ENCODE measurements at places on chromosomes 6 and 20.

DNA sequence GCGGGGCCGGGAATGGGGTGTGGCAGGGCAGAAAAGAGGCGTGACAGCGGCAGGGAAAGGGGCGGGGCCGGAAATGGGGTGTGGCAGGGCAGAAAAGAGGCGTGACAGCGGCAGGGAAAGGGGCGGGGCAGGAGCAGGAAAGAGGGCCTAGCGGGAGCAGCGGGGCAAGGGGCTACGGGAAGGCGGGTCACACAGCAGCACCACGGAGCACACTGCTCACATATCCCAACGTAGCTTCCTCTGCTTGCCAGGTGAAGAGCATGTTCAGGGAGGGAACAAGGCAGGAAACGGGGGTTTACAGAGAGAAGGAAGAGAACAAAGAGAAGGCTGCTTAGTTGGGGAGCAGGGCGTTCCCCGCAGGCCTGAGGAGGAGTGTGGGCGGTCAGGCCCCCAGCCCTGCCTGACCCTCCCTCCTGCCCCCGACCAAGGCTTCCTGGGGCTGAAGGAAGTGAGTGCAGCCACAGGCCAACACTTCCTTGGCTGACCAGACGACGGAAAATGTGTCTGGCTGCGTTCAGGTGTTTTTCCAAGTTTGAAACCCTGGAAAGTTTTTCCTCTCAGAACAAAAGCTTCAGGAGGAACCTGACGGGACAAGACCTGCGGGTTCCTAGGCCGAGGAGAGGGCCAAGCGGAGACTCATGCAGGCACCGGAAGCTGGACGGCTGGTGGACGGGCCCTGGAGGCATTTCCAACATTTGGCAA, 13.8 kb downstream of the UCKL1 start:
- DNase-seq = no peak

DNA sequence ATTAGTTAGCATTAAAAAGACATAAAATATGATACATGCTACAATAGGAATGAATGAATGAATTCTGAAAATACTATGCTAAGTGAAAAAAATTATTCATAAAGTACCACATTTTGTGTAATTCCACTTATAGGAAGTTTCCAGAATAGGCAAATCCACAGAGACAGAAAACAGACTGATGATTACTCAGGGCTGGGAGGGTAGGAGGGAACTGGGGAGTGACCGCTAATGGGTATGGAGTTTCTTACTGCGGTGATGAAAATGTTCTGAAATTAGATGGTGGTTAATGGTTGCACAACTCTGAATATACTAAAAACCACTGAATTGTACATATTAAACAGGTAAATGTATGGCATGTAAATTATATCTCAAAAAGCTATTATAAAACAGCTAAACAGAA, 22.6 kb downstream of the FERMT1 start:
- no peak for DNase-seq

- no peak for DNase-seq
These were observed 41.0 kb downstream of the PSMB9 start for GRCh38 chr6:32895006-32895345.

DNA sequence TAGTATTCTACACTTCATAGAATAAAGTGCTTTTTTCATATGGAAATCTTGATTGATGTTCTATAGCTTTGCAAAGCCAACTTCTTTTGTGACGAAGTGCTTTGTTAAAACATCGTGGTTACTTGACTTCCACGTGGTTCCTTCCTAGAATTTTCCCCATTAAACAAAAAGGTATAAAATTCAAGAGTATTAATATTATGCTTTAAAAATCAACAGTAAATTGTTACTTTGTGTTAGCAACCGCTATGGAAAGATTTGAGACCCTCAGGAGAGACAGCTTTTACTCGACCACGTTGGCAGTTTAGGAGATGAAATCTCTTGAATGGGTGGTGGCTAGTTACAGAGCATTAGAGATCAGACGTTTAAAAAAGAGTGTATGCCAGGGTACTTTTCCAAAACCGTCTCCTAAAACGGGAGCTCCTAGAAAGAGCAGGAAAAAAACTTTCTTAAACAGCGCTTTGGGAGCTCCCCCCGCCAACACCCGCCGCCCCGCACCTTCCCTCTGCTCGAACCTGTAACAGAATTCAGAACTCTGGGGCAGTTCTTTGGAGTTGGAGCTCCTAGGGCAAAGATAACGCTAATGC, 920 bp downstream of the GJA1 start:
- DNase-seq = no peak

- no peak for DNase-seq
These were observed 85.0 kb upstream of the BMP5 start for GRCh38 chr6:55960344-55960743.

GRCh38 chr20:50120935-50121693, 8.2 kb upstream of the UBE2V1 start:
- DNase-seq = peak; percentile 72

DNA sequence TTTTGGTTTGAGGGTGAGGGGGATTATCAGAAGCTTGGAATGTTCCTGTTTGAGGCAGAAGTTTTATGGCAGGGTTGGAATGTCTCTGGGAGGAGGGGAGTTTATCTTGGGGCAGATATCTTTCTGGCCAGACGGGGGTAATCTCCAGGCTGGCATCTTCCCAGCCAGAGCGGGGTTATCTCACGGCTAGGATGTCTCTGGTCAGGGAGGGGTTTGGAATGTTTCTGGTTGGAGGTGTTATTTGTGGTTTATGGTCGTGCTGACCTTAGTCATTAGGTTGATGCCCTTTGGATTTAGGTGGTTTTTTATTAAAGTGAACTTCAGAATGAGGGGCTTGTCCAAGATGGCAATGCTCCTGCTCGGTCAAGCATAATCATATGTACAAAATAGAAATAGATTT, 14.8 kb downstream of the PGK2 start:
- no peak for DNase-seq

Data from NCI-H345 (cell line).